Activated naive CD4-positive, alpha-beta T cell treated with Interleukin-2 at 50 U/mL for 16 hours (primary cell): ENCODE measurements at places on chromosomes 1 and 21.

GRCh38 chr1:96634883-96635282 lies 86.7 kb upstream of the PTBP2 start:
- no peak for DNase-seq

- DNase-seq: no peak
Measured at GRCh38 chr1:53090227-53091147, 28.5 kb downstream of the PODN start.

GRCh38 chr1:98027103-98027705 lies 106.4 kb upstream of the DPYD start:
- no peak for DNase-seq

- no peak for DNase-seq
Measured at GRCh38 chr1:3465935-3466321, 11.5 kb downstream of the ARHGEF16 start.

GRCh38 chr1:220970311-220970710 lies 91.1 kb downstream of the HLX start:
- DNase-seq: no peak

- DNase-seq: no peak
Measured at GRCh38 chr1:73626326-73626725, 571.6 kb downstream of the LRRIQ3 start.

- no peak for DNase-seq
Measured at GRCh38 chr1:192839162-192840066, 30.6 kb downstream of the RGS2 start.

- DNase-seq: no peak
Measured at GRCh38 chr1:175221557-175222175, 29.1 kb upstream of the KIAA0040 start.

GRCh38 chr1:87851490-87851889 lies 522.8 kb downstream of the LMO4 start:
- DNase-seq: no peak

DNA sequence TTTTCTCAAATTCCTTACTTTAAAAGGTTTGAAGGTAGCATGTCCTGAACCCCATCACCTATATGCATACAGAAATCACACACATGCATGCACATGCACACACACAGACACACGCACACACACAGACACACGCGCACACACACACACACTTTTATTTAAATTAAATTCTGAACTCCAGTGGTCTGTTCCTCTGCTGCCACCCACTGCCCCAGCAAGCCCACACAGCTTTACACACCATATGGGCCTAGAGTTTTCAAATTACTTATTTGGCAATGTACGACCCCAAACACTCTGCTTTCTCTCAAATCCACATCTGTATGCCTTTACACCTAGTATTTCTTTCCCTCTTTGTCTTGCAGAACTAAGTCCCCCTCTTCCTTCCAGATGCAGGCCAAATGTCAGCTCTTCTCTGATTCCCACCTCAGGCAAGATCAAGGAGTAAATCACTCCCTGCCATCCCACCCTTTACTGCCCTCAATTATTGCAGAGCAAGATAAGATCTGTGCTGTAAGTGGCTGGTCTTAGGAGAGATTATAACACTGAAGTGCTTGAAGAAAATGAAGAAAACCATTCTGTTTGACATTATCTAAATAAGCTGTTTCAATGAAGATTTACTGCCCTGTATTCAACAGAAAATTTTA lies 429.9 kb upstream of the CXADR start:
- DNase-seq: no peak

GRCh38 chr1:218765753-218766152 lies 407.9 kb upstream of the LYPLAL1 start:
- DNase-seq: no peak

GRCh38 chr1:64231153-64231552 lies 27.7 kb downstream of the UBE2U start:
- DNase-seq: no peak

DNA sequence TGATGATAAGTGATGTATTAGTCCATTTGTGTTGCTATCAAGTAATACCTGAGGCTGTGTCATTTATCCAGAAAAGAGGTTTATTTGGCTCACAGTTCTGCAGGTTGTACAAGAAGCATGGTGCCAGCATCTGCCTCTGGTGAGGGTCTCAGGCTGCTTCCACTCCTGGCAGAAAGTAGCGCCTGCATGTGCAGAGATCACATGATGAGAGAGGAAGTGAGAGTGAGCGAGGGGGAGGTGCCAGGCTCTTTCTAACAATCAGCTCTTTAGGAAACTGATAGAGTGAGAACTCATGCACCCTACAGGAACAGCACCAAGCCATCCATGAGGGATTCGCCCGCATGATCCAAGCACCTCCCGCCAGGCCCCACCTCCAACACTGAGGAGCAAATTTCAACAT lies 2.2 kb upstream of the FHAD1 start:
- DNase-seq: no peak

- DNase-seq: no peak
Measured at GRCh38 chr1:33425900-33426299, 5.0 kb downstream of the PHC2 start.

DNA sequence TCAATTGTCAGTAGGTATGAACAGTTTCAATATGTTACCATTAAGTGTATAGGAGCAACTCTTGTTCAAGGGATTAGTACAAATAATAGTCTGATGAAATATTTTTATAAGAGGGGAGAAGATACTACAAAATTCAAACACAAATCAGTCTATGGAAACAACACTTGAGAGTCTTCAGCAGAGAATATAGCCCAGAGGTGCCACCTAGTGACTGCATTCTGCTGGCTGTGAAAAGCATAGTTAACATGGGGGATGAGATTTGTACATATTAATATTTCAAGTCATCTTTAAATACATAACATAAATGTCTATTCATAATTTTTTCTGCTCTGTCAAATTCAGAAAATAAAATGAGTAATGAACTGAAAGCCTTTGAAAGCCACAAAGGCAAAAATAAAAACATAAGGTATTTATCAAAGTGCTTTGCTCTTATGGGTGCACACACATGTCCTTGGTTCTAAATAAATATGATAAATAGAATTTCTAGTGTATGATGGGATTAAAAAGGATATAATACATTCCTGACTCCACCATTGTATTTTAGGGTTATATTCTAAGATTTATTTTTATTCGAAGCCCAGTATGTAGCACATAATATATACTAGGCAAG lies 440.9 kb upstream of the ZRANB2 start:
- no peak for DNase-seq

- no peak for DNase-seq
Measured at GRCh38 chr1:93172778-93173177, 7.4 kb downstream of the TMED5 start.

GRCh38 chr1:215776336-215776735 lies 209.2 kb downstream of the KCTD3 start:
- no peak for DNase-seq

DNA sequence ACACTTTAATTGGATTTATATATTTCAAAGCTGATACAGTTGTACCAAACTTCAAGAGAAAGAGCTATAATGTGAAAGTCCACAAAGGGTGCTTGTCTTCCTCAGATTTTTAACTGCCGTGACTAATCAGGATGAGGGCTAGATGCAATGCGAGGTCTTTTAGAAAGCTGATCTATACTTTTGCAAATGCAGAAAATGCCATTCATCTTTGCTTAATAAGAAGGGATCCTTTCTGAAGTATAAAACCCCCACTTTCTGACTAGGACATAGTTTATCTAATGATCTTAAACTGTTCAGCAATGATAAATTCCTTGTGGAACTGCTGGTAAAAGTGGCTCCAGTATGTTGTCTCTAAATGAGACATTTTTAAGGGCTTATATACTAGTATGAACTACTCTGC lies 102.7 kb upstream of the NGF start:
- no peak for DNase-seq

GRCh38 chr1:151613282-151613780 lies 1.5 kb downstream of the SNX27 start:
- no peak for DNase-seq

DNA sequence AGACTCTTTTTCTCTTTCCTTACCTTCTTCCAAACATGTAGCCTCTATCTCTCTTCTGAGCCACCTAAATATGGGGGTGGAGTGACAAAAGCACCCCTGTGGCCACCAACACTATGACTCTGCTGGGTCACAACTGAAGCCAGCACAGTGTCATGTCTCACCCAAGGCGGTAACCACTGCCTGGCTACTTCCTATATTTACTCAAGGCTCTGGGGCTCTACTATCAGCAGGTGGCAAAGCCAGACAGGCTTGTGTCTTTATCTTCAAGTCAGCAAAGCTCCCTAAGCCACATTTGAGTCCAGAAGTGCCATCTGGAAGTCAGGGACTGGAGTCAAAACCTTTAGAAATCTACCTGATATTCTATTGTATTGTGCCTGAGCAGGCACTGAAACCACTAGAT lies 1515.2 kb downstream of the PLA2G4A start:
- DNase-seq: no peak

DNA sequence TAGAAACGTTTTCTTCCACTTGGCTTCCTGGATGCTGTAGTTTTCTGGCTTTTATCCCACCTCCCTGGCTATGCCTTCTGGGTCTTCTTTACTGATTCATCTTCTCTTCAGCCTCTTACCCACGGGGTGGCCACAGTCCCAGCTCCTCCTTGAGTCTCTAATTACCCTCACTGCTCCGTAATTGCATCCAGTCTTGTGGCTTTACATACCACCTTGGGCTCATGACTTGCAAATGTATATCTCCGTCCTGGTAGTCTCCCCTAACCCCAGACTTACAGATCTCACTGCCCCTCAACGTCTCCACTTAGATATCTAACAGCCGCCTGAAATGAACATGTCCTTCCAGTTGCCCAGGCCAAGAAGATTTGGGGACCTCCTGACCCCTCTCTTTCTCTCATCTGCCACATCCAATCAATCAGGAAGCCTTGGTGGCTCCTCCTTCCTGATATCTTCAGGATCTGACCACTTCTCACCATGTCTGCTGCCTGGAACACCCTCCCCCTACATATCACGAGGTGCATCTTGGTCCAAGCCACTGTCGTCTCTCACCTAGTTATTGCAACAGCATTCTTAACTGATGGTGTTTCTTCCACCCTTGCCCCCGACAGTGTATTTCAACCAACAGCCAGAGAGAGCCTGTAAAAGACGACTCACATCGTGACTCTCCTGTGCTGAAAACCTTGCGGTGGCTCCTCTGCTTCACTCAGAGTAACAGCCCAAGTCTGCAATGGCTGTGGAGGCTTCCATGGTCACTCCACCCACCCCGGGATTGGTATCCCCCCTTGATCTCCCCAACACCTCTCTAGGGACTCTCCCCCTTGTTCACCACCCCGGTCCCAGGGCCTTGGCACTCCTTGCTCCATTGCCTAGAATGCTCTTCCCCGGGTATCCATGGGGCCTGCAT lies 219.0 kb upstream of the POU3F1 start:
- no peak for DNase-seq

DNA sequence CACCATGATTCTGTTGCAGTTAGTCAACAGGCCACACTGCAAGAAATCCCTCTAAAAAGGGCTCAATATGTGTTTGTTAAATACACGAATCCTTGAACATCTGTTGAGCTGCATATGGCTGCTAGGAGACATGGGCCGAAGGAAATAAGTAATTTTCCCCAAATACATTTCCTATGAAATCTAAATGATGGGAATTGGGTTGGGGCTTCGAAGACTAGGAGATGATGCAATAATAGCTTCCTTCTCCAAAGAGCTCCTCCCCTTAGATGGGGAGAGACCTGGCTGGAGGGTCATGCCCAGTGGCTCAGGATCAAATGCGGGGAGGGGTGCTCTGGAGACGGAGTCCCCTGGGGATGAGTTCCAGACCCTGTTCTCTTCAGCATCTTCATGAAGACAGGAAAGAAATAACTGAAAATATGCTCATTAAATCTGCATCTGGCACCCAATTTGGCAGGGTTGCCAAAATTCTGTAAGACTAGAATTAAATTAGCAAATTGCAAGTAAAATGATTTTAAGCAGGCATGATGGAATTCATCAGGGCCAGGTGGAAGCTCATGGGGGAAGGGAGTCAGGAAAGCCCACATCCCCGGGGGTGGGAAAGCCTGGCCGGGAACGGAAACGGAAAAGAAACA lies 165.0 kb upstream of the EDN2 start:
- no peak for DNase-seq

- DNase-seq: peak; percentile 43
Measured at GRCh38 chr1:5991381-5992025, 722 bp downstream of the NPHP4 start.

DNA sequence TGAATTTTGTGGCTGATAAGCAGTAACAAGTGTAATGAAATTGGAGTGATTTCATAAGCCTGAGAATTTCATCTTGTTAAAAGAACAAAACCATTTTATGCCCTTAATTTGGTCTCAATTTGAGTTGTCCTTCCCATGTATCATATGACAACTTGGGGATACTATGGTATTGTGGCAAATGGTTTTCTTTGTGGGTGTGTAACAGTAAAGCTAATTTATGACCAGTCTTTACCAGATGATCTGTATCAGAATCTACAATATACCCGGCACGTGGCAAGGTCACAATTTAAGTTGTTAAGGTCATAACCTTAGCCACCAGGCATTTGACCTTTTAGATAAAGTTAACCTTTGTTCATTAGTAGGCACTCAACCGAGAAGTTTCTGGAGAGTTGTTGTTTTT lies 9.1 kb downstream of the NFIA start:
- DNase-seq: no peak

DNA sequence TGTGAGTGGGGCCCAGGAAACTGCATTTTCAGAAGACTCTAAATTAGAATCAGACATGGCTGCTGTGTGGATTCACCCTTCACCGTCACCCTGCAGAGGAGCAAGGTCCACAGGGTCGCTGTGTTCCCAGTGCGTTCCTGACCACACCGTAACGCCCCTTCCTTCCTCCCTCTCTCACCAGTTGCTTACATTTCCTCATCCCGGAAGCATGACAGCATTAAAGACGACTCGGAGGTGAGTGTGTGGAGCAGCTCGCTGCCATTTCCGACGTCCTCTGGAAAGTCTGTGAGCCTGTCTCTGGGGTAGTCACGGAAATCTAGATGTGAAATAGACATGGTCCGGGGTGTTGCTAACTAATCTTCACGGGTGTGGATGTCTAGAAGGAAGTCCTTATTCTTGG lies 45.9 kb downstream of the FAAP20 start:
- peak; percentile 49 for DNase-seq

GRCh38 chr1:53014791-53015507 lies 47.1 kb upstream of the PODN start:
- peak; percentile 73 for DNase-seq

GRCh38 chr1:192005976-192006375 lies 152.3 kb upstream of the RGS18 start:
- no peak for DNase-seq

- DNase-seq: no peak
Measured at GRCh38 chr1:103230061-103230460, 121.7 kb upstream of the COL11A1 start.

GRCh38 chr21:45417256-45417950 lies 12.4 kb downstream of the COL18A1 start:
- DNase-seq: no peak

- DNase-seq: no peak
Measured at GRCh38 chr1:240387051-240387450, 224.9 kb downstream of the GREM2 start.

DNA sequence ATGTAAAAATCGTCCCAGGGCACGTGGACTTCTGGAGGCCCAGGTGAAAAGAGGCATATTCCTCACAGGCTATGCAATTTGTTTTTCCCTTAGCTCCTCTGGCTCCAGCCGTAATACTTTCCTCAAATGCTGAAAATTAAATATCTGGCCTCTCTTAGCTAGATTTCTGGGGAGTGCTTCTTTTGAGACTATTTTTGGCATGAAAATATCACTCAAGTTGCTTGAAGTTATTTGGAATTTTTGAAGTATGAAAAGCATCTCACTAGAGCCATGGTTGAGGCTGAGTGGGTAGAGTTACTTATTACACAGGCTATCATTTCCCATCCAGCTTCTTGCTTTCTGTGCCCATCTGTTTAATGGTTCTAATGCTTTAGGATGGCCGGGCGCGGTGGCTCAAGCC lies 59.7 kb downstream of the MYOM3 start:
- DNase-seq: no peak

GRCh38 chr1:4976859-4977440 lies 322.5 kb downstream of the AJAP1 start:
- DNase-seq: no peak
